NCI-H2081 treated with DMSO at 0.1 percent for 48 hours (cell line): ENCODE measurements at places on chromosomes 2 and 18.

DNA sequence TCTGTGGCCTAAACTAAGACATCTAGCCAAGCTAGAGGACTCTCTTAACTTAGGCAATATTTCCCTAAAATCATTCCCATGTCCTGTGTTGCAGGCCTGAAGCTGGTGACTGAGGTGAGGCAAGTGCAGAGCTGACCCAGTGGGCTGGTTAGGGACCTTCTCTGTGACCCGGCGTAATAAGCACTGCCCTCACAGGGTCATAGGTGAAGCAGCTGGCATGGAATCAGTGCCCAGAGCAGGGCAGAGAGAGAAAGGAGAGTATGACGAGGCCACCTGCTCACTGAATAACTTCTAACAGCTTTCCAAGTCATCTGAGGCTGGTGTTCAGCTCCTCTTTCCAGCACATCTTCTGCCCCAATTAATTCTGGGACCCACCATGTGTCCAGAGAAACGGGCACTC lies 197.0 kb downstream of the ANAPC1 start:
- no peak for DNase-seq

DNA sequence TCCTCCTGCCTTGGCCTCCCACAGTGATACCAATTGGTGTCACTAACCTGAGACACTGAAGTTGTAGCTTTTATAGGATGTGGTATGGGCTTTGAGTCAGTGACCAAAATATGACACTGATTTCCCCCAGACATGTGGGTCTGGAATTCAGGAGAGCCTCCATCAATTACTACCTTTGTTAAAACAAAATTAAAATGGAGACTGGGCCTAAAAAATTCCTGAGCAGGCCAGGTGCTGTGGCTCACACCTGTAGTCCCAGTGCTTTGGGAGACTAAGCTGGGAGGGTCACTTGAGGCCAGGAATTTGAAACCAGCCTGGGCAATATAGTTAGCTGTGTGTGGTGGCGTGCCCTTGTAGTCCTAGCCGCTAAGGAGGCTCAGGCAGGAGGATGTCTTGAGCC lies 36.9 kb upstream of the LIPG start:
- no peak for DNase-seq

DNA sequence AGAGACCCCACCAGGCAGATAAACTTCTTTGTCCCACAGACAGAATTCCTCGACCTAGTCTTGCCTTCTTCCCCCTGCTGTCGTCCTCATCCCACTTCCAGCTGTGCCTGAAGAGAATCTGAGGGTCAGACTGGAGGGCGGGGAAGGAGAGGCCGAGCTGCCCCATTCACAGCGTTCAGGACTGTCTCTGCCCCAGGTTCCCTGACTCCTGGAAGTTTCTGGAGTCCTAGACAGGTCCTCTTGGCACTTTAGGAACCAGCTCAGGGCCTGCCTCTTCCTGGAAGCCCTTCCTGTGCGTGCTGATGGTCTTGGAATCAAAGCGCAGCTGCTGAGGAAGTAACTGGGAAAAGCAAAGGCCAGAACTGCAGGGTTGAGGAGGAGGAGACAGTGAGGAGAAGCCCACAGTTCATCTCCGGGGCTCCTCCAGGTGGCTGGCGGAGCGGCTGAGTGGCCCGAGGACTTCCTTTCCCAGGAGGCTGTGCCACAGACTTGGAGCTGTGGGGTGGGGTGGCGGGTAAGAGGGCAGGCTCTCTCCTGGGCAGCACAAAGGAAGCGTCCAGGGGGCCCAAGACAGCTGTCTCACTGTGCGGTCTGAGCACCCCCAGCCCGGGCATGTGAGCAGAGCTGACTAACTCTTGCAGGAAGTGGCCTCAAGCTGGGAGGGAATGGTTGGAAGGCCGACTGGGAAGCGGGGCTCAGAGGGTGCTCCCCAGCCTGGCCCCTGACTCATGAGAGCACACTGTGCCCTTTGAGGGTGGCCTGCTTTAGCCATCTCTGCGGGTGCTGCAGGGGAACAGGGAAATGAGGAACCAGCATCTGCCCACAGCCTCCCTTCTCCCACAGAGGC lies 39.5 kb downstream of the SDC1 start:
- DNase-seq, result no peak

DNA sequence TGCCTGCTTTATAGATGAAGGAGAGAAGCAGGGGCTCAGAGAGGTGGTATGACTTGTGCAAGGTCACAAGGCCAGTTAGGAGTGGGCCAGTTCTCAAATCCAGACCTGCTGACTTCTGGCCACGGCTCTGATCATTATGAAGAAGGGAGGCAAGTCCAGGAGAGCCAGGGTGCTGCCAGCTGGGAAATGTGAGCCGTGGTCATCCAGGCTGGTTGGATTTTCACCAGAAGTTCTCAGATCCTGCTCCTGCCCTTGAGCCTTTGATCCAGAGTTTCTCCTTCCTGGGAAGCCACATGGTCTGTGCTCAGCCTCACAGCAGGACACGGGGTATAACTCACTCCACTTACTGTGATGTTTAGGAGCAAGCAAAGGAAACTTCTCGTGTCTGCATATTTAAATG lies 239.9 kb downstream of the KLHL29 start:
- no peak for DNase-seq

- DNase-seq, result no peak
Observed at GRCh38 chr18:10950876-10951630, 198.3 kb downstream of the PIEZO2 start.

GRCh38 chr2:127597046-127597983 lies 48.6 kb upstream of the GPR17 start:
- DNase-seq, result no peak

DNA sequence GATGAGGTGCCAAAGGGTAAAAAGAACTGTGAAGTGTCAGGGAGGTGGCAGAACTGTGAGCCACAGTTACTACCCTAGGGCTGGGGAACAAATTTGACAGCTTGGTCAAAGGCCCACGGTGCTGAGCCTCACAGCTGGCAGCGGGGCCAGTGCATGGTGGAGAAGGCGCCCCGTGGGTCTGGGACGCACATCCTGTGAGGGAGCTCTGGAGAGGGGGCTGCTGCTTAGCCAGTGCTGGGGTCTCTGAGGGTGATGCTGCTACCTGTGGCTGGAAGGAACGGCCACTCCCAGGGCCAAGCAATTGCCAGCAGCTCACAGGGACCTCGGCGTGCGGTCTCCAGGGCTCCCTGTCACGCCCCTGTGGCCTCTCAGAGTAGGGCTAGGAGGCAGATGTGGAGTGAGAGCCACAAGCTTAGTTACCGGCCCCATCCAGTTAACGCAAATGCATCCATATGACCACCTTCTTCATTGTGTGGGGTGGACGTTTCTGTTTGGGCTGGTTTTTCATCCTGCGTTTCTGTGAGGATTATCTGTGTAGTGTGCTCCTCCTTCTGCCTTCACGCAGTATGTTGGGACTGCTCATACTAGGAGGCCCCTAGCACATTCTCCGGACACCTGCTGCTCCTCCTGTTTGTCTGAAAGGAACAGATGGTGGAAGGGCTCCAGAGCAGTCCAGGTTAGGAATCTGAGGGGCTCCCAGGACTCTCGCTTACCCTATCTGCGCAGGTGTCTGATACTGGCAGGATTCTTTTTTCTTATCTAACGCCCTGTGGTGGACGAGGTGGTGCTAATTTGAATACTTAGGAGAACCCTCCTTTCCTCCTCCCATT lies 26.0 kb downstream of the STK25 start:
- DNase-seq, result no peak

GRCh38 chr2:131058214-131058843 lies 34.9 kb downstream of the FAM168B start:
- no peak for DNase-seq

GRCh38 chr2:152095146-152095545 lies 3.7 kb downstream of the CACNB4 start:
- no peak for DNase-seq

- DNase-seq, result no peak
Observed at GRCh38 chr18:79951545-79952455, at the start of gene SLC66A2. Gene SLC66A2 (minus strand): TSS chr18:79951653. CDS start chr18:79950926, 727 bp downstream.

GRCh38 chr2:105224444-105224843 lies 17.1 kb upstream of the GPR45 start:
- DNase-seq, result no peak

DNA sequence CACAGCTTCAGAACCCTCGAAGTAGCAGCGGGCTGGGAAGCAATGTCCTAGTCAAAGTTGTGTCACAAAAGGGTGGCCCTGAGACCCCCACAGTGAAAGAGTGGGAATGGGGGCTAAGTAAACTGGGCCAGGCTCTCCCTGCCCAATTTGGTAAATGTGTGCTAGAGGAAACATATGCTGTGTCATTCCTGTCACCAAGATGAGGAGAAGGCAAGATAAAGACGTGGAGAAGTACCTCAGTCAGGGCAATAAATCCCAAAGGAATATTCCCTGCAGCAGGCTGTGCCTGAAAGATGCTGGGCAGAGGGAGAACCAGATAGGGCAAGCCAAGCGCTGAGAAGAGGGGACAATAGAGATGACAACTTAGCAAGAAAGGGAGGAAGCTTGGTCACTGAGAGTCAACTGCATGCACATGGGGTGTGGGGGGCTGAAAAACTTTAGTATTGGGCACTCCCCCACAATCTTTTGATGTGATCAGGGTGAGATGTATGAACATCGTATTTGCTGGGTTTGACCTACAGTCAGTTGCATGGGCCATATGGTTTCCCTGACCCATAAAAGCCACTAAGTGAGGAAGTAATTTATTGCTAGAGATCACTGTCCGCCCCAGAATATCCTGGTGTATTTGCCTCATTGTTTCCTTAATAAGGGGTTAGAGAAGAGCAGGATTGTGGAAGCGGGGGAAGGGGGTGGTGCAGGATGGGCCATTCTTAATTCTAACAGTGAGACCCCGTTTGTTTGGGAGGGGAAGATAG lies 49.9 kb upstream of the CXCR4 start:
- no peak for DNase-seq

DNA sequence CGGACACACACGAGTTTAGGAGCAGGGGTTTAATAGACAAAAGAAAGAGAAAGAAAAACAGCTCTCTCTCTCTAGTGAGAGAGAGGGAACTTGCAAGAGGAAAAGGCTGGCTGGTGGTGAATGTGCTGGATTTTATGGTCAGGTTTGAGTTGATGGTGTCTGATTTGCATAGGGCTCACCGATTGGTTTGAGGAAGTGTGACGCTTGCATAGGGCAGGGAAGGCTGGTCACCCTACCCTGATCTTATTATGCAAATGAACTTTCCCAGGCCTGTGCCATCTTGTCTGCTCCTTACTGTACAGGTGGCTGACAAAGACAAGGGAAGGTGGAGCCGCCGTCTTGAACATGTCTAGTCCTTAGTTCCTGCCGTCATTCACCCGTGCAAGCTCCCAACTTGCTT lies 408.9 kb downstream of the RIT2 start:
- DNase-seq, result no peak

DNA sequence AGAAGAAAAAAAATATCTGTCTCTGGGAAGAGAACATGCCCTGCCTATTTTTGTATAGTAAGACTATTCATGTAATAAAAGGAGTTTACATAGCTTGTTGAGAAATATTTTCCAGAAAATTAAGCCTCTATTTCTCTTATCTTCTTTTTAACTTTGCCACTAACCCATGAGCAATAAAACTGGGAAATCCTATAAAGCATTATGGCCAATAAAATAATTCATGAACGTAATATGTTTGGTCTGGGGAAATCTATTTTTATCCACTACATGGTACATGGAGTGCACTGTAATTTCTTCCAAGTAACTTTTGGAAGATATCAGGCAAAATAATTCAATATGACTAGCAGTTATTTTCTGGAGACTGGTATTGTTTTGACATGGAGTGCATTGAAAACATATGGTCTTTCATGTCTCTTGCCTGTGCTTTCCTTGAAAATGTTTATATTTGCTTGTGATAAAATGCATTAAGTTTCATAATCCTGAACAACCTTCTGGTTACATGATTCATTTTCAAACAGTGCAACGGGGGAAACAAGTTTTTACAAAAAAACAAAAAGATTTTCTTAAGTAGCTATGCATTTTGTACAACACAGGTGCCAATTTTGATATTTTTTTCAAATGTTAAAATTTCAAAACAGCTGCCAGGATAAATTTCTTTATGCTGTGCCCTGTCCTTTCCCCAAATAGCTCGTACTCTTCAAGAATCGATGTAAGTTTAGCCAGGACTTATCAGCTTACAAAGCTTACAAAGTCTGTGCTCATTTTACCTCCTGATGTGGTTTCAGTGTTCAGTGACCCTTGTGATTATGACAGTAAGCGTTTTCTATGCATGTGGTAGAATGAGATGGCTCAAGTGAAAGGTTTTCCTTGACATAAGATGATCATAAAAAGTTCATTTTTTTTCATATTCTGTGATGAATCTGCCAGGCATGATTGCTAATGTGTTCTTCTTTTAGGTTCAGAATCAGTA lies 194.5 kb downstream of the UBE2E3 start:
- no peak for DNase-seq

GRCh38 chr2:162795312-162795711 lies 43.3 kb downstream of the KCNH7 start:
- DNase-seq, result no peak

- DNase-seq, result no peak
Observed at GRCh38 chr2:229257985-229258384, 13.1 kb downstream of the PID1 start.

GRCh38 chr2:141362311-141362710 lies 768.5 kb downstream of the LRP1B start:
- DNase-seq, result no peak

DNA sequence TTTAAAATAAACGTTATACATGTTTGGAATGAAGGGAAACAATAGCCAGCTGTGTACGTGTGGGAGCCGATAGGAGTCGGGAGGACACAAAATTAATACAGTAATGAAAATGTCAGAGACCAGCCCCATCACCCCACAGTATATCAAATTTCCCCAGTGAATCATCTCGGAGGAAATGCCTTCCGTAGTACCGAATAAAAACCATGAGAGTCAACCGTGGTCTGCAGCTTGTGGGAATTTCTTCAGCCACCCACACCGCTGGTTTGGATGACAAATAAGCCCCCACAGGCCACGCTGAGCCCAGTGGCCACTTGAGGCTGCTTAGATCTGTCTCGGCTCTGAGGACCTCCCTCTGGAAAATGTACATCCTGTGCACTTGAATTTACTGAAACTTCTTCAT lies 133.7 kb downstream of the COL6A3 start:
- no peak for DNase-seq

DNA sequence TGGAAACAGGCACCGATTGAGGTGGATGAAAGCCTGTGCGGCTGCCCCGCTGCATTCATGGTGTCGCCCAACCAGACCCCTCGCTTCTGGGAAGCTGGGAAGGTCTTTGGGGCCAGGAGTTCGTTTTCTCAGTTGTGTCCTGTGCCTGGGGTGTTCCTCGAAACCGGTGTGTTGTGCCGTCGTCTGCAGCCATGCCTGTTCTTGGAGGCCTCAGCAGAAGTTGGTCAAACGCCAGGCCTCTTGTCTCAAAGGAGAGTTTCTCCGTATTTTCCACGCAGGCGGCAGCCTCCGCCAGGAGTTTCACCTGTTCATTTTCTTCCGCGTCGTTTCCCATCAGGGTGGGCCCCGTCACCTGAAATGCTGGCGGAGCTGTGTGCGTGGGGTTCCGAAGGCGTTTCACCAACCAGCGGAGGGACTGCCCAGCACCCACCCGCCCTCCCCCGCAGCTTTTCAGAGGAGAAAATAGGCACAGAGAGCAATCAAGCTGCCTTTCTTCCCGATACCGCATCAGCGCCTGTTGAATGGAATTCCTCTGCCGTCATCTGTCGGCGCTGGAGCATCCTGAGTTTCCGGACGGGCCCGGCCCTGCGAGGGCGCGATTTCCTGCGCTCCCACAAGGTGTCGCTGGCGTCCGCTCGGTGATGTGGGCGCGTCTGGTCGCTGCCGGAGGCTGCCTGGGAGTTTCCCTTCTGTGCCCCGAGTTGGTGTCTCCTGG lies 17.0 kb upstream of the NFATC1 start:
- DNase-seq, result no peak

GRCh38 chr2:8478471-8478793 lies 203.4 kb upstream of the ID2 start:
- no peak for DNase-seq

GRCh38 chr2:84492571-84492970 lies 23.7 kb upstream of the DNAH6 start:
- no peak for DNase-seq
